ENCODE measurements at places on chromosomes 3 and 15.

DNA sequence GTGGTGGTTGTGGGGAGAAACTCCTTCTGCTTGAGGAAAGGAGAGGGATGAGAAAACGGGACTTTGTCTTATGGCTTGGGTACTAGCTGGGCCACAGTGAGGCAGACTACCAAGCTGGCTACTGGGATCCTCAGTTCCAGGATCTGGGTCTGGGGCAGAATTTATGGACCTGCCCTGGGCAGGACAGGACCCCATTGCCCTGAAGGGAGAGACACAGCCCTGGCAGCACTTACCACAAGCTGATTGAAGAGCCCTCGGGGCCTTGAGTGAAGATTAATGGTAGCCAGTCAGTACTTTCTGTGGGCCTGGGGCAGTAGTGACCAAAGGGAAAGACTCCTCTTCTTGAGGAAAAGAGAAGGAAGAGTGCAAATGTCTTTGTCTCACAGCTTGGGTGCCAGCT is 799.7 kb downstream of the SI start:
- DNase-seq, result no peak

DNA sequence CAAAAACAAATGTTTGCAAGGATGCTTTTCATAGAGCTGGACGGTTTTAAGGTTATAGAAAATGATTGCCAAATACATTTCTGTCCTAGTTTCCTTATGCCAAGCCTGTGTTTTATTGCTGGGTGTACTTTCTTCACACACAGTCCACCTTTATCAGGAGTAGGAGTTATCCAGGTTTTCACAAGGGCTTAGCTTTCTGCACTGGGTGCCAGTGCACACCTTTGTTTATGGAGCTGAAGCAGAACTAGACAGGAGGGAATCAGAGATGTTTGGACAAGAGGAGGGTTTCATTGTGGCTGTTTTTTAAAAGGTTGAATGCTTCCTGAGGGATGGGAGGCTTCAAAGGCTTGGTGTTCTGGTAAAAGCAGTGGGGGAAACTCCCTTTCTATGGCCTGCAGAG is 29.5 kb upstream of the FAM3D start:
- DNase-seq, result no peak

- DNase-seq, result no peak
Observed at GRCh38 chr15:68107142-68107541, 53.0 kb downstream of the PIAS1 start.

- DNase-seq, result no peak
Observed at GRCh38 chr15:65551183-65551582, 20.9 kb downstream of the HACD3 start.

DNA sequence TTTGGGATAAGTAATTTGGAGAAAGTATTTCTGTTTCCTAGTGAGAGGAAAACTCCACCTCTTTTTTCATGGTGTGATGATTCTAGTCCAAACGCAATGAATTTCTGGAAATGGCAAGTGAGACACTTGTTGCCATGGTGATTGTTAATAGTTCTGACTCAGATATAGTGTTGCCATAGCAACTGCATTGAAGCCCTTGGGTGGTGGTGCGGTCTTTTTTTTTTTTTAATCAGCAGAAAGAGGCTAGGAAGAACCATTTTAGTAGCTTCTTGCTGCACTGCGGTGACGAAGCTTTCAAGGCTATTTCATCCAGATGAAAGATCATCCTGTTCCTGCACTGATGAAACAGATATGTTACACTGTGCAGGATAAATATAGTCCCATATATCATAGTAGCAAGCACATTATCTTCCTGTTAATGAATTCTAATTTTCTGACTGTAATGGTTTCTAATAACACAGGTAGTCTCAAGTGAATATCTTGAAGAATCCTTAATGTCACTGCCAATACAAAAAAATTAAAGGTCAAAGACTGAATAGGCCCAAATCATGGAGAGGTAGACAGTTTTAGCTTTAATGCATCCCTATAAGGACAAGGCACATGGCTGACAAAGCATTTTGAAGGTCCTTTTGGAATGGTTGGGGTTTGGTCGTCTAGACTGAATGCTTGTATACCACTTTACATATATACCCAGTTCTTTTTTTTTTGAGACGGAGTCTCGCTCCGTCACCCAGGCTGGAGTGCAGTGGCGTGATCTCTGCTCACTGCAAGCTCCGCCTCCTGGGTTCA is 125.1 kb upstream of the ZBTB20 start:
- no peak for DNase-seq

DNA sequence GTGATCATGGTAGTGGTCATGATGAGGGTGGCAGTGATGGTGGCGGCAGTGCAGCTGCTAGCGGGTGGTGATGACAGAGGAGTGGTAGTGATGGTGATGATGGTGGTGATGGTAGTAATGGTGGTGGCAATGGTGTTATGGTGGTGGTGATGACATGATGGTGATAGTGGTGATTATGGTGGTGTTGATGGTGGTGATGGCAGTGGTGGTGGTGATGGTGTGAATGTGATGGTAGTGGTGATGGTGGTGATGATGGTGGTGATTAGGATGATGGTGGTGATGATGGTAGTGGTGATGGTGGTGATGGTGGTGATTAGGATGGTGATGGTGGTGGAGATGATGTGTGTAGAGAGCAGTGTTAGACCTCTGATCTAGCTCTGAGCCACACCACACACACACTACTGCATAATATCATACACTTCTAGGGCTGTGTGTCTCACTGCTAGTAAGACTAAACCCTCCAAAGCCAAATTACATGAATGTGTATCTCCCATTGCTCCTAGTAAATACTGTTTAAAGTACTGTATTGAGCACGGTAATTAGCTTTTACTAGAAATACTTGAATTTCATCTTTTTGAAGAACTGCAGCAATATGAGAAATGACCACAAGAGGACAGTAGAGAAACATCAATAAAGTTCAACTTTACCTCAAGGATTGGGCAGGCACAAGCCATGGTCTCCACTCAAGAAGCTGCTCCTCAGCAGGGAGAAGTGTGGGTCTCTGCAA is 28.8 kb downstream of the TMED3 start:
- DNase-seq, result no peak

- DNase-seq, result no peak
Observed at GRCh38 chr3:38095669-38096483, 41.1 kb downstream of the ACAA1 start.

- no peak for DNase-seq
Observed at GRCh38 chr15:27623149-27623548, 476.0 kb downstream of the OCA2 start.

GRCh38 chr3:53650928-53651661 is 156.7 kb downstream of the CACNA1D start:
- no peak for DNase-seq

DNA sequence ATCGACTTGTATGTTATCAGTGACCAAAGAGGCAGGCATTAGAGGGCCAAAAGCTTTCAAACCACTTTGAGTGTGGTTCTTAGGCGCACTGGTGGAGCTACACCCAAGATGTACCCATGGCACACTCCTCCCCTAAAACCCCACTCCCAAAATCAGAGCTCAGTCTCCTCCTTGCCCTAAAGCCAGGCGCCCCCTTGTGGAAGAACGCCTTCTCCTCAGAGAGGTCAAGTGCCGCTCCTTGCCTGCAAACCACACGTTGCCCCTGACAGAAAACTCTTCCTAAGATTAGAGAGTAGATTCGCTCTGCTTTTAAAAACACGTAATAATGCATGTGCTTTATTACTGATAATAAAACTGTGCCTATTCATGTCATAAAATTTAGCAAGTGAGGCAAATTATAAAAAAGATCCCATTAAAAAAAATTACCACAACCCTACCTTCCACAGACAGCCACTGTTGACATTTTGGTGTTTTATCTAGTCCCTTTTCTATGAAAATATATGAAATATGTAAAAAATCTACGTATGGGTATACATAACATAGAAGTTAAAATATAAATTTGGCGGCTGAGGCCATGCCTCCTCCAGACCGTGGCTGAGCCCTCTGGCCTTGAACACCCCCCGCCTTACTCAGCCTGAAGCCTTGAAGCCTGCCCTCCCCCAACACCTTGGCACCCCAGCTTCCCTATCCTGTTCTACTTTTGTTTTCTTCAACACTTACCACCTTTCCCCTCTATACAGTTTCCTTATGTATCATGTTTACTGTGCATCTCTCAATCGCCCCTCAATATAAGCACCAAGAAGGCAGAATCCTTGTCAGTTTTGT is 33.5 kb downstream of the BCL2L10 start:
- peak; percentile 90 for DNase-seq

DNA sequence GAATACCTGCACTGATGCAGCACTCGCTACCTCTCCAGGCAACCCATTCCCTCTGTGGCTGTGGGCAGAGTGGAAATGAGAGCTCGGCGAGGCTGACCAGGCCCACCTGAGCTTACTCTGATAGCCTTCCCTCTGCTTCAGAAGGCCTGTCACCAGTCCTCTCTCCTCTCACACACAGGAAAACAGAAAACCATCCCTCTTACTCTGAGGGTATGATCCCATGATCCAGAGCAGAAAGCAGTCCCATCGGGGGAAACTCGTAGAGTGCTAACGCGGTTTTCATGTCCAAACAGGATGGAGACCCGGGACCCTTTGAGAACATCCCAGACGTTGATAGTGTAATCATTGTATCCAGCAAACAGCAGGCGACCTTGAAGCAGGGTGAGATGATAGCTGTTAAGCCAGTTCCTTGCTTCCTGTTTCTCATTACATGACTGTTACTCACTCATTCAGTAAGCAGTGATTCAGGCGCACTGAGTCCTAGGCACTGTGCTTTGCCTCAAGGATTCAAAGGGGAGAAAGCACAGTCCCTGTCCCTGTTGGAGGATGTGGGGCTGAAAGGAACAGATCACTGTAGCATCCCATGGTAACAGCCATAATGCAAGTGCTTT is 11.8 kb upstream of the BCL2L10 start:
- no peak for DNase-seq

GRCh38 chr3:113261063-113261625 is 49.8 kb downstream of the BOC start:
- DNase-seq, result no peak

DNA sequence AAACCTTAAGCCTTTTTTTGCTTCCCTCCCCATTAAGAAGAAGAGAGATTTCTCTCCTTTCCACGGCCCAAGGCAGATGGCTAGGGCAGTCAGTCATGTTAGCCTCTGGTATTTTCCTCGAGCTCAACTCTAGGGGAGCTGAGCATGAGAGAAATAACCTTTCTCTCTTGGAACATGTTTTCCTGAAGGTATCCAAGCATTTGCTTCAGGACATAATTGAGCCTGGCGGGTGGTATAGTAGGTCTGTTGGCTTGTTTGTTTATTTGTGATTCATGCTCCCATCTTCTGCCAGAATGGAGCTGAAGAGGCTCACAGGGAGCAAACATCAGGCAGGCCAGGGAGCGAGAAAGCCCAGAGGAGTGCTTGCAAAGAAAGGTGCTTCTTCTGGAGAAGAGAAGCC is 102.5 kb downstream of the MESD start:
- DNase-seq, result no peak

DNA sequence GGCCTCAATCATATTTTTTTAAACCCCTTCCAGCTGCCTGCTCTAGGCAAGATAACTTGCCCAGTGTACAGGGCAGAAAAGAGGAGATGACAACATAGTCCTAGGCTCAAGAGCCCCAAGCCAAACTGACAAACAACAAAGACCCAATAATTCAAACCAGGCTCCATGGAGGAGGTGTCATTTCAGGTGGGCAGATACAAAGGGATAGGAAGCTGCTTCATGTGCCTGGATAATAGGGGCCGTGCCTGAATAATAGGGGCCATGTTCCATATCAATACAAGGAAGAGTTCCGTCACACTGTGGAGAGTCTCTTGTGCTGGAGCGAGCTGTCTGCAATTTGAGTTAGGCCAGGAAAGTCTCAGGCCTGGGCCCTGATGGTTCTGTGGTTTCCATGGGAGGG is 35.4 kb upstream of the TRIM71 start:
- no peak for DNase-seq

DNA sequence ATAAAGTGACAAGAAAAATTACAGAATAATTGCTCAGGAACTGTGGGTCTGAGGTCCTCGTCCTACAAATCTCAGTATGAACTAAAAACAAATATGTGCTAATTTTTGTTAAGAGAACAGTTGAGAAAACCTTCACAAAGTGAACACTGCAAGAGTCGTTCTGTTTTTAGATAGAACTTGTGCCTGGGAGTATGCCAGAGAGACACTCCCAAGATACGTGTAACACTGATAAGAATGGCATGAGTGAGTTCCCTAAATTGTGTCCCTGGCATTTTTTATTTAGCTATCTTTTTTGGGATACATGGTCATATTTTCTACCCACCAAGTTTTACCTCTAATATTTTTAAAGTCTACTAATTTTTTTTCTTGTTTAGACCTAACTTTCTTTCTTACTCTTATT is 860.0 kb upstream of the NR2F2 start:
- no peak for DNase-seq

GRCh38 chr3:72523429-72524151 is 324.7 kb downstream of the SHQ1 start:
- DNase-seq, result no peak

GRCh38 chr3:5136211-5136918 is 14.3 kb downstream of the ARL8B start:
- no peak for DNase-seq

GRCh38 chr15:60957111-60957510 is 272.0 kb downstream of the RORA start:
- no peak for DNase-seq

DNA sequence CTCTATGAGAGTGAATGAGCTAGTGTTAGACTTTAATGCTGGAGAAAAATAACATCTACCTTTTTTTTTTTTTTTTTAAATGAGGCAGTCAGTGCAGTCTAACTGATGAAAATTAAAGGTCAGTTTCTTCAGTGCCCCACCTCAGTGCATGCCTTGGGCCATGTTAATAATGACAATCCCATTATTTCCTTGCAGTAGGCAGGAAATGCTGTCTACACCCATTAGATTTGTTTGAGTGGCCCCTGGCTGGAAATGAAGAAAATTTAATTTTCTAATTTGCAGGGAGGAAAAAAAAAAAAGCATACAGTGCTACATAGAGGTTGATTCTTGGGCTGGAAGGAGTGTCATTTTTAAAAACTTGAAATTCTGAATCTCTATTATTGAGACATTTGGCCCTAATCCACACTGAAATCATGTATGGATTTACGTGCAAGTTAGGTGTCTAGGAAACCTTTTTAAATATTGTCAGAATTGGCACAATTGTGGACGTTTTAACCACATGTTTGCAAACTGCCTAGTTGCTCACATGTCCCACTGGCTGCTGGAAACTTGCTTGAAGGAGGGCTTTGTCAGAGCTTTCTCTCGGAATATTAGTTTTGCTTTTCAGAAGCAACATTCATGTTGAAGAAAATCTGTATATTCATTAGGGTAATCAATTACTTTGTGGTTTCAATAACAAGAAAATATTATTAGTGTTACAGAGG is 18.4 kb downstream of the FNDC3B start:
- no peak for DNase-seq

DNA sequence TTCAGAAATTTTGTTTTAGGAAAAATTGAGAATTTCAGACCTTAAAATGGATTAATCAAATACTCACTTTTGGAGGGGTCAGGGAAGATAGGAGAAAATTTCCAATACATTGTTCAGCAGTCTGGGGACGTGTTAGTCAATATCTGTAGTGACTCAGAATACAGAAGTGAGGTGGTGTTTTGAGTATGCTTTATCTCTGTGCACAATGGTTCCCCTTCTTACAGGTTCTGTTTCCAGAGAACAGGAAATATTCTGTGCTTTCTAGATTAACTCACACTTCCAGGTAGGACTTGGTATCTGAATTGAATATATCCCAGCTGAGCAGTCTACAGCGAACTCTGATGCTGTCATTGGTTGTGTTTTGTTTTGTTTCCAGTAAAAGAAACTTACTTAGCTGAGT is 30.7 kb upstream of the CCDC54 start:
- DNase-seq, result no peak

Data from stimulated activated CD4-positive, alpha-beta T cell treated with anti-CD3 and anti-CD28 coated beads, Interleukin-2, amount 100 ng/mL, for 48 hours (primary cell).